Right atrium auricular region (tissue), 2 donors: ENCODE measurements at places on chromosomes 6 and 20. TPM values are rescaled to one million over a fixed set of nuclear protein-coding genes. Genes with fewer than 3 reads are reported as not detected.

Gene PCSK2
- 1.6 TPM for total RNA-seq

Gene CDSN
- total RNA-seq: not detected

Gene GATA5
- total RNA-seq: 6.9 TPM

Gene SLC4A11
- total RNA-seq: not detected

Gene MANEA
- 6.5 TPM for total RNA-seq

GRCh38 chr6:105869835-105870440, 216.2 kb upstream of the PRDM1 start:
- no peak for DNase-seq

DNA sequence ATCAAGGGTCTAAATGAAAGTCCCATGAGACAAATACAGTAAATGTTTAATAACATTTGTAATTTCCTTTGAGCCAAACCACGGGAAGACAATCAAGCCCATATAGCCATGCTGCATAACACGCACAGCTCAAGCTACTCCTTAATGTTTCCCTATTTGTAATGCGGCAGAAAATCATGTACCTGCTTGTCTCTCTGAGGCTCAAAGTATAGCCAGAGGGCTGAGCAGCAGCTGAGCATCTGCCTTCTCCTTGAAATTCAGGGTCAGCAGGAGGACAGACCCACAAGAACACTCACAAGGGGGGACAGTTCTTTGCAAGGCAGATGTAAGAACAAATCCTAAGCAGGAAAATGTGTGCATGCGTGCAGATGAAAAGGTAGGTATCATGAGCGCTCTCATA, 45.8 kb upstream of the JARID2 start:
- DNase-seq: no peak

- no peak for DNase-seq
Observed at GRCh38 chr6:131065112-131065823, 2.2 kb upstream of the EPB41L2 start.

DNA sequence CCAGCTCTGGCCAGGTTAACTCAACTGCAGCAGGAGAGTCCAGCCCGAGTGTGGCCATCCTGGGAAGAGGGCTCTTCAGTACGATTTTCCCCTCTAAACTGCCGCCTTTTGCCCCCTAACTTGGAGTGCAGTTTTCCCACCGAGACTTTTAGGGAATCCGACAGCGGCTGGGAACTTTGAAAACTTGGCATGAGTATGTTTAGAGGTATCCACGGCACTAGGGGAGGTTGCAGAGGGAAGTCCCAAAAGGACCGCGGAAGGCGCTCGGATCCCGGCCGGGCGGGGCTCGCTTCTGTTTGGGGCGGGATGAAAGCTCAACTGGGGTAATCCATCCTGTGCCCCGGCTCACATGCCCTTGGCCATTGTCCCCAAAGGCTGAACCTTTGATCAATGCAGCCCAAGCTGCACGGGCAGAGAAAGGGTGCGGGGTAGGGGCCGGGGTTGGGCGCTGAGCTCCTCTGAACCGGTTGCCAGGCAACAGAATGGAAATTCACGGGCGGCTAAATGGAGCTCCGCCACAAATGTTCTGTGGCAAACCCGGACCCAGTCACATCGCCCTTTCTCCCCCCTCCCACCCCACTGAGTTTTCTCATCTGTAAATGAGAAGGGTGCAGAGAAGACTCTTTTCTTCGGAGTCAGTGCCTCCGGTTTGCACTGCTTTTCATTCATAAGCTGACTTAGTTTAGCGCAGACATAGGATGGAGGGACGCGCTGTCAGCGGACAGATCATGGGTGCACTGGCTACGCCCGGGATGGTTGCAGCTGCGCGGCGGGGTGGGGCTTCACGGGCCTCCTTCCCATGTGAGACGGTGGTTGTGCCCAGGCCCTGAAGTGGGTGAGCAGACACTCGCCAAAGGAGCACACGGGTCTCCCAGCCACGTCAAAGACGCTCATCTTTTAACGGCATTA, 2.3 kb downstream of the BMP6 start:
- DNase-seq: no peak
